ENCODE measurements at places on chromosomes 3 and 15. TPM values are rescaled to one million over a fixed set of nuclear protein-coding genes. Genes with fewer than 3 reads are reported as not detected.

ZNF620 gene
- 6.1 TPM for total RNA-seq

CP gene
- 26.1 TPM for total RNA-seq

RAD18 gene
- 11.4 TPM for total RNA-seq

NKTR gene
- 149 TPM for total RNA-seq

FMN1 gene
- 10.0 TPM for total RNA-seq

CILP gene
- total RNA-seq = 37.9 TPM

SLC12A1 gene
- total RNA-seq = not detected

GOLGA8R gene
- total RNA-seq = 15.6 TPM

PROS1 gene
- total RNA-seq = 261 TPM

TMCO5A gene
- not detected for total RNA-seq

LRRN1 gene
- total RNA-seq = 10.4 TPM

NPAP1 gene
- not detected for total RNA-seq

DZIP1L gene
- total RNA-seq = 37.5 TPM

SHQ1 gene
- total RNA-seq = 16.2 TPM

TRIM59 gene
- total RNA-seq = 1.4 TPM

OR5K2 gene
- not detected for total RNA-seq

SKOR1 gene
- 1.3 TPM for total RNA-seq

FBXW12 gene
- total RNA-seq = 0.27 TPM

AHSG gene
- not detected for total RNA-seq

C3orf62 gene
- 6.7 TPM for total RNA-seq

ALDH1L1 gene
- 4.1 TPM for total RNA-seq

RASGRF1 gene
- total RNA-seq = 3.0 TPM

MYO9A gene
- 98.7 TPM for total RNA-seq

DCLK3 gene
- 57.7 TPM for total RNA-seq

ANKRD63 gene
- not detected for total RNA-seq

ARGFX gene
- total RNA-seq = not detected

EPHB1 gene
- 6.6 TPM for total RNA-seq

MON1A gene
- total RNA-seq = 9.2 TPM

TMEM115 gene
- total RNA-seq = 29.6 TPM

GPR176 gene
- 5.7 TPM for total RNA-seq

STAG1 gene
- total RNA-seq = 78.8 TPM

COLQ gene
- total RNA-seq = 6.3 TPM

POPDC2 gene
- 4.9 TPM for total RNA-seq

ACOX2 gene
- 31.0 TPM for total RNA-seq

NME9 gene
- total RNA-seq = 1.3 TPM

TMEM207 gene
- total RNA-seq = not detected

CORO2B gene
- total RNA-seq = 10.2 TPM

TIMP4 gene
- 13.2 TPM for total RNA-seq

POLQ gene
- total RNA-seq = 0.09 TPM

DCBLD2 gene
- total RNA-seq = 41.8 TPM

ZCWPW2 gene
- 3.3 TPM for total RNA-seq

TNIK gene
- 9.5 TPM for total RNA-seq

IGSF10 gene
- 1.2 TPM for total RNA-seq

IL5RA gene
- total RNA-seq = 0.49 TPM

GOLGA8M gene
- total RNA-seq = 16.0 TPM

ITPKA gene
- total RNA-seq = not detected

RTP1 gene
- not detected for total RNA-seq

GALNT15 gene
- total RNA-seq = 54.4 TPM

SRP14 gene
- 150 TPM for total RNA-seq

TGM5 gene
- total RNA-seq = not detected

CYP1A1 gene
- 0.18 TPM for total RNA-seq

CCDC80 gene
- 143 TPM for total RNA-seq

TMEM202 gene
- not detected for total RNA-seq

TRIM69 gene
- total RNA-seq = 28.0 TPM
